ENCODE measurements at places on chromosomes 4 and X.
A peak's percentile ranks its signal among the peaks of the same experiment; 100 is the strongest.

DNA sequence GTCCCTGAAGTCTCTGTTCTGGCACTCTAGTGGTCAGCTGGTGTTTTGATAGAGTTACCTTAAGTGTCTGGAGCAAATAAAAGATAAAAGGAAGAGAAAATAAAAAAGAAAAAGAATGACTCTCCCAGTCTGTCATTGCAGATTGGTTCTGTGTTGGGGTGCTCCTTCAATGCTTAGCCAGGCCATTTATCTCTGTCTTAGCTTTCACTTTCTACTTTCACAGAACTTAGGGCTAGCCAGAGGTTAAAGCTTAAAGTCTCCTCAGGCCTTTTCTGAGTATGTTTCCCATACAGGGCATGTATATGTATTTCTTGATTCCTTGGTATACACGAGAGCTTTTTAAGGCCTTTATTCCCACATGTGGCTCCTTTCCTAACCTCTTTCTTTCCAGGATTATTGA, 83.1 kb upstream of the TEX13D start:
- no peak for DNase-seq

- no peak for DNase-seq
Observed at GRCh38 chrX:50644496-50644895, 169.5 kb downstream of the SHROOM4 start.

DNA sequence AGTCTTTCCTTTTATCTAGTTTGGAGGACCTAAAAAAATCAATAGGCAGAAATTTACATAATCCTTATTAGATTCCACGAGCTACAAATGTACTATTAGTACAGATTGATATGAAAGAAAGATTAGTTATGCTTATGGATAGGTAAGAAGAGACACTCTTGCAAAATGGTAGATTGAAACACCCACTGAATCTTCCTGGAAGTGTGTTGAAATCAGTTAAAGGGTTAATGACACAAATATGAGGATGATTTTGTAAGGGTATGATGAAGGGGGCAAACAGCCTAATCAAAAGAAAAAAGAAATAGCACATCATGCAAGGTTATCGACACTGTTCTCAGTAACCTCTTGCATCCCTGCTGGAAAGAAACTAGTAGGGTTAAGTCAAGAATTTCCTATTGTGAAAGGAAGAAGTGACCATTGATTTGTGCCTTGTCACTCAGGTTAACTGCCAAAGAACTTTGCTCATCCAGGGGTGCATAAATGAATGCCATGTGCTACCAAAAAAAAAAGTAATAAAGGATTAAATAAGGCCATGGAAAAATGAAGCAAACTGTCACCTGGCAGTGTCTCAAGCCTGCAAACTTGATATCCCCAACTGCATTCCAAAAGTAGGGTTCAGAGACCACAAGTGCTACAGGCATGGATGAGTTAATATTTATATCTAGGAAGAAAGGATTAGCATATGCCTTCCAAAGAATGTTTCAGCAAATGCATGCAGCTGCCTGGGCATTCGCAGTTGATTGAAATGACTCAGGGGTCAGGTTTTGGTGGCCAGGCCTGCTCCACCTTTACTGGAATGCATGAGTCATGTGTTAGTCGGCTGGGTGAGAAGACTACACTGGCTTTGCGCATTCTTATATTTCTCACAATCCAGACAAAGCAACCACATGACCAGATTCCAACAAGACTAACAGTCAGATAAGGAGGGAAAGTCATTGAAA, 78.3 kb upstream of the ATXN3L start:
- DNase-seq: no peak

- DNase-seq: no peak
Observed at GRCh38 chr4:53962516-53963225, 101.7 kb downstream of the CHIC2 start.

DNA sequence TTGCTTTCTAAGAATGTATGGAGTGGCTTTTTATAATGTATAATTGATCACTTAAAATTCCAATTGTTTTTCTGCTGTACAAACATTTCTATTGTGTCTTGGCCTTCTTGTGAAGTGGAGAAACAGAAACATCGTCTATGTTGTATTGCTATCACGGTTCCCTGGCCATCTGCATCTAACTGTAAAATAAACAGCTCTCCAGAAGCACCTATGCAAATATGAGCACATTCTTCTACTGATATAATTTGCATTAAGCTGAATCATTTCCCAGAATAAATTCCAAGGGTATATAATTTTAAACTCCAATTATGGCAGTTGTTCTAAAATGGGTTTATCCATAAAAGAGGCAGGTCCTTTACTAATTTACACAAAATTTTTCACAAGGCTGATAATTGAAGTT, 261.6 kb upstream of the STS start:
- DNase-seq: no peak

DNA sequence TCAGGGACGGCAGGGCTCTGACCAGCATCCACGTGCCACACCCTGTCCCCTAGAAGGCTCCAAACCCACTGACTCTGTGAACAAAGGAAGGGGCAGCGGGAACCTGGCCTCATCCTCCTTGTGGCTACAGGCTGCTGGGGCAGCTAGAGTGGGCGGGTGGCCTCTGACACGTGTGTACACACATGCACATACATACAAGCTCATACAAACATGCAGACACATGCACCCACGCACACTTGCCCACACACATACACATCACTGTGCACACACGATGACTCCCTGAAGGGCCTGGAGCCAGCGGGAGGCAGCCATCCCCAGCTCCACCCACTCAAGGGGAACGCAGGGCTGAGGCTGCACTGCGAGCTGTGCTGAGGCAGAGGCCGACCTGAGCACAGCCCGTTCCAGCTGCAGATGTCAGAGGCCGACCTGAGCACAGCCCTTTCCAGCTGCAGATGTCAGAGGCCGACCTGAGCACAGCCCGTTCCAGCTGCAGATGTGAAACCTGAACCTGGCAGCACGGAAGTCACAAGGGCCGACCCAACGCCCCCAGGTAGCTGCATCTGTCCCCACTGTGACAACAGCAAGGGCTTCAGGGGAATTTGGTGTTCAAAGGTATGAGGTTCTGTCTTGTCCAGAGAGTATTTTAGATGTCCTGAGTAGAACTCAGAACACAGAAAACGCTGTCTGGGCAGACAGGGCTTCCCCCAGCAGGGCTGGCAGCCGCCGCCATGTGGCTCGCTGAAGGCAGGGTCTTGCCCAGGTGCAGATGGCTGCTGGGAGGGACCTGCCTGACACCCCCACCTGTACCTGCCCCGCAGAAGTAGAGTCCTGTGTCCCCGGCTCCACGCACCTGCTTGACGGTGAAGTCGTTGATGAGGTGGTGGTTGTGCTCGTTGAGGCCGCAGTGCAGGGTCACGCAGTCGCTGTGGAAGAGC, 33.5 kb downstream of the CTBP1 start:
- peak; percentile 74 for DNase-seq

GRCh38 chrX:40152173-40152711, 54.5 kb upstream of the BCOR start:
- DNase-seq: no peak

DNA sequence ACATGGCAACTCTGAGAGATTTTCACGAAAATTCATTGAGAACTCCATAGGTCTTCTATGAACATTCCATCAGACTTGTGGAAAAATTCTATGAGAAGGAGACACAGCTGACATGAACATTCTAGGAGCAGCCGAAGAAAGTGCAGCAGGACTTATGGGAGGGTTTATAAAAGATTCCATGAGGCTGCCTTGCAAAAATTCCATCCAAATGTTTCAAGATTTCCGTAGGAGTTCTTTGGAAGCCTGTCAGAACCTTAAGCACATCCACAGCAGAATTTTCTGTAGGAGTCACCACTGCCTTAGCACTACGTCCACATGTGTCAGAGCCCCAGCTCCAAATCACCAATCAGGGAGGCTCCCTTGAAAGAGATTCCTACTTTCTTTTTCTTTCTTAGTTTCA, 67.0 kb upstream of the MSX1 start:
- DNase-seq: no peak

DNA sequence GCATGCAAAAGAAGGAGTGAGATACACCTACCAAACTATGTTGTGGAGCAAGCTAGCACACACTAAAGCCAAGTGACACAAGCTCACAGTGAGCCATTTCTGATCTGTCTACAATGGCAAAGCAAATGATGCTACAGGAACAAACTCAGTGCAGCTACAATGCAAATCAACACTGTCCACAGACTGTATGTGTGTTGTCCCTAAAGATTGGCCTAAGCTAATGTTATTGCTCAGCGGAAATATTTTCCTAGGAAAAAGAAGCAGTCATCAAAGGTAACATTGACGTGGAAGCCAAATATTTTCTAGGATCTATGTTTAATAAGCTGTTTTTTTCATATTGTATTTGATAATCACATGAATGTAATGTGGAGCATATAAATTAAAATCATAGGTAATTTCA, 34.7 kb upstream of the HPGDS start:
- DNase-seq: no peak

- peak; percentile 12 for DNase-seq
Observed at GRCh38 chrX:23228950-23229448, 105.7 kb upstream of the PTCHD1 start.

- peak; percentile 52 for DNase-seq
Observed at GRCh38 chr4:40672528-40673522, 43.2 kb upstream of the RBM47 start.

DNA sequence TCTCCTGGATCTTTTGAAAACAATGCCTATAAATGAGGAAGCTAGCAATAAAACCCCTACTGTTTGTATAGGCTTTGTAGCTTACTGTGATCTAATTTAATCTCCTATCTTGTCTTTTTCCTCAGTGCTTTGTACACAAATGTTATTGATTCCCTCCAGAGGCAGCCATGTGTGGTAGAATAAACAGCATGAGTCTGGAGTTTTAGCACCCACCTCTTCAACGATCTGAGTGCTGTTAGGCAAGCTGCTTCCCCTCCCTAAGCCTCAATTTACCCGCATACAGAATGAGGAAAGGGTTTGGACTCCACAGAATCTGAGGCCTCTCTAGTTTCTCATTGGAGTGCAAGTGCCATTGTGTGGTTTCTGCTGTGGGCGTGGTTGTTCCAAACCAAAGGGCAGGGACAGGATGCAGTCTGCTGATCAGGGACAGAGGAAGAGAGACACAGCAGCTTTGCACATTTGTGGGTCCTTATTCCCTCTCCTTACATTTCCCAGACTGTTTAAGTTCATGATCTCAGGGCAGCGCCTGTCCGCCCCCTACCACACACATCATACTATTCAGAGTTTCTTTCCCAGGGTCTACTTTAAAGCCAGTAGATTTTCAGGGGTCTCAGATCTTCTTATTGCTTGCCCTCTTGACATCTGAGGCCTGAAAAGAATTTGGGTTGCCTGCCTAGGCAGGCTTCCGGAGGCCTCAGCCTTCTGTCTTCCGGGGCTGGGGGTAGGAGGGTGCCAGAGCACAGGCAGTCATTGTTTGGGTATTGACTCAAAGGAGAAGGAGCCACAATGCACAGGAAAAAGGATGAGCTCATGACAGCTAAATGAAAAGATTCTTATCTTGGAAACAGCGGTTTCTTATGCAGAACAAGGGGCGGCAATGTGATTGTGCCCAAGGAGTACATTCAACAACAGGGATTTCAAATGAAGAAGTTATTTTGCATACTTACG, 114.9 kb upstream of the TEX13D start:
- DNase-seq: peak; percentile 13

DNA sequence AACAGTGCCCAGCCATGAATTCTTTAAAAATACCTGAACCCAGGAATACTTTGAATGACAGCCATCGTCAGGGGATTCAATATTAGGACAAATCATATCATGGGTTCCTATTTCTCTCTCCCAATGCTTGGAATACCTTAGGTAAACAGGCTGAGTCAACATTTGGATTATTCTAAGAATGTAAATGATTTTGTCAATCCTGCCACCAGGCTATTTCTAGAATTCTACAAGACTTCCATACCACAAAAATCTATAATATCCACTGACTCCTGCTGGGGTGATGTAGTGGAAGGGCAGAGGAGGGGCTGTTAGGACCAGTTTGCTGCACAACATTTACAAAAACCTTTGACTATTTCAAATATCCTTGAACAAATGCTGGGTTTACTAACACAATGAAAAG, 65.2 kb downstream of the IGFBP7 start:
- DNase-seq: no peak

- DNase-seq: peak; percentile 48
Observed at GRCh38 chr4:147969573-147970385, 237.9 kb downstream of the ARHGAP10 start.

DNA sequence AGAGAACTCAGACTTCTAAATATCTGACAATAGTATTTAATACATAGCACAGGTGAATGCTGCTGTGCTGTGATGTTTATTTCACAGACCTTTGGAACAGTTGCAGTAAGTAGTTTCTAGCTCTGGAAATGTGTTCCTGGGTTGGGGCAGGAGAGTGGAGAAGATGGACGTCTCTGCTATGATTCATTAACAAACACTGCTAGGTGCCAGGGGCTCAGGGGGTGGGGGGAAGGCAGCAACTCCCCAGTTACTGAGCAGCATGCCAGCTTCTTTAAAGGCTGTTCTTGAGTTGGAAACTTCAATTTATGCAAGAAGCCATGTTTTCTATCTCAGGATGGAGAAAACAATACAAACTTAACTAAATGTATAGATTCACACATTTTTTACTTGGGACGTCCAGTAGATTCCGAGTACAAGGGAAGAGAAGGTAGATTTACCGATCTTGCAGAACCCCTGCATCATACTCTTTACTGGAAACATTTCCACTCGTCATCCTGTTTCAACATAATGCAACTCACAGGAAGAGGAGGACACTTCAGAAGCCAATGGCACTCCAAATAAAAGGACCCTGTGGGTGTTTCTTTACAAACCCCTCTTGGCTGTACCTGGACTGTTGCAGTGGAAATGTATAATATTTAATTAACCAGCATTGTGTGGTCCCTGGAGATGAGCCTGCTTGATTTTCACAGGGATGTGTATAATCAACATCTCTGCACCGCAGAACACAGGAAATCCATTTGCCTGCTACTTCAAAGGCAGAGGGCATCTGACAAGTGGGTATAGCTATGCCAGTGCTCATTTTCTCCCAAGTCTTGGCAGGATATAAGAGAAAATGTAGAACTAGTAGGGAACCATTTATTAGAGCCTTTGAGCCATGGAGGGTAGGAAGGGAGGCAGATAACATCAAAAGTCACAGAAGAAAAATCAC, 171.4 kb downstream of the SH3KBP1 start:
- DNase-seq: no peak

GRCh38 chr4:109977854-109978501, 65.3 kb downstream of the EGF start:
- DNase-seq: peak; percentile 29

DNA sequence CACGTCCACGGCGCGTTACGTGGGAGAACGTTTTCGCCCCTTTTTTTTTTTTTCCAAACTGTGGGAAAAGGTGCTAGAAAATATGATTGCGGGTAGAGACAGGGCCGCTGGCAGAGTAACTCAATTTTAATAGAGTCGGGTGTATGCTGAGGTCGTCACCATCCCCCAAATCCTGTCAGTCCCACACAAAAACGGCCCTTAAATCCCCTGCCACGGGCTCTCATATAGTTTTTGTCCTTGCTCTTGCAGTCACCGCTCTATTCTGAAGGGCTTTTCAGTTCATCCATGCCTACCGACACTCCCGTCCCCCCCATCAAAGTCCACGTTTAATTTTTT, 796 bp upstream of the MED14 start:
- no peak for DNase-seq
